ENCODE measurements at places on chromosomes 2 and 18. TPM values are rescaled to one million over a fixed set of nuclear protein-coding genes. Genes with fewer than 3 reads are reported as not detected.

DNA sequence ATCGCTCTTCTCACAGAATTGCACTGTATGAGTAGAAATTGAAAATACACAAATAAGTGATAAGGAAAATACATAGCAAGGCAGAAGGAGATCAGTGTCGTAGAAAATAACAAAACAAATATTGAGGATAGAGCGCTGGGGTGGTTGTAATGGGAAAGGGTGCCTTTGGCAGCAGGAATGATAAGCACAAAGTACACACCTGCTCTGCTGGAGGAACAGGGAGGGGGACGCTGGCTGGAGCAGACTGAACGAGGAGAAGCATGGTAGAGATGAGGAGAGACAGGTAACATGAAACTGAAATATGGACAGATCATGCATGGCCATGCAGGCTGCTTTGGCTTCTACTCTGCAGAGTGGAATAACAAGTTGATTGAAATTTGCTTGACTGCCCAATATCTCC is 181.2 kb upstream of the FSHR start:
- no peak for DNase-seq

DNA sequence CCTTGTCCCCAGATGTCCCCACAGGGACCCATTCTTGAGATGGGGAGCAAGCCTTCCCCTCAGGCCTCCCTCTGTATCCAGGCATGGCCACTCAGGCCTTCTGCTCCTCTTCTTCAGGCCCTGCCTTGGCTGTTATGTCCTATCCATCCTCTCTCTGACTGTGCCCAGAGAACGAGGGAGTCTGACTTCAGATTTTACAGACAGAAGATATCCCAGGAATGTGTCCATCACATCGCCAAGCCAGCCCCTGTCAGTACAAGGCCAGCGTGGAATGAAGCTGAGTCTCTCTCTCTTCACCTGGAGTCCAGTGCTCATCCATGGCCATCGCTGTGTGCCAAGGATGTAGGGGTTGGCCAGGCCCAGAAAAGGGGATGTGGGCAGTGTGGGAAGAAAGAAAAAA is 57.6 kb downstream of the SDC1 start:
- DNase-seq = no peak

DNA sequence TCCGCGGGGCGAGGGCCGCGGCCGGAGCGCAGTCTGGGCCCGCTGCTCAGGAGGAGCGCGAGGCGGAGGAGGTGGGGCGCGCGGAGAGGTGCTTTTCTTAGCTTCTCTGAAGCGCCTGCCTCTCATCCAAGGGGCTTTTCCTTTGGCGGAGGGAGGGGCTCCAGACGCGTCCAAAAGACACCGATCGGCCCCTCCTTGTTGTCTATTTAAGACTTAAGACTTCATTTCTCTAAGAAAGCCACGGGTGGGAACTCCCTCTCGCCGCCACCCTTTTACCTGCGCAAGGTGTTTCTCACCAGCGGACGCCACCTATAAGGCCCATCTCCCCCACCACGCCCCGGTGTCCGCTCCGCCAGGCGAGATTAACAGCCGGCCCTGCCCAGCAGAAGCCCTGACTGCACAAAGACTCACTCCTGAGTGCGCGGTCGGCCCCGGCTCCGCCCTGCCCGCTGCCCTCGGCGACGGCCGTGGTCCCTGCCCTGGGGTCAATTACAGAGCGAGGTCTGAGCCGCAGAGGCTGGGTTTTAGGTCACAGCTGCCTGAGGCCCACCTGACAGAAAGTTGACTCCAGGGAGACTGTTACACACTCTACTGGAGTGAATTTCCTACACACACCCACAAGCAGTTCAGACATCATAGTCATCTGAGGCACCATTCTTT is at the start of gene DSC2:
Gene DSC2, minus strand, starts transcription at position 397 of the 660 bp plus-strand sequence. CDS start 450 bp downstream, outside the sequence.
- DNase-seq = no peak

- peak; percentile 54 for DNase-seq
Measured at GRCh38 chr2:189096769-189097447, 82.7 kb downstream of the COL5A2 start.

Gene APLF
- total RNA-seq = 2.3 TPM

GRCh38 chr18:54774981-54775665 is 53.2 kb upstream of the RAB27B start:
- DNase-seq = no peak

GRCh38 chr2:9631878-9632700 is 1.3 kb upstream of the YWHAQ start:
- DNase-seq = no peak

GRCh38 chr2:138060301-138060635 is 96.0 kb downstream of the HNMT start:
- no peak for DNase-seq

- no peak for DNase-seq
Measured at GRCh38 chr2:225867071-225867470, 467.6 kb downstream of the NYAP2 start.

Gene ZAP70
- not detected for total RNA-seq

GRCh38 chr2:105849431-105850179 is 104.9 kb downstream of the NCK2 start:
- no peak for DNase-seq

GRCh38 chr2:55965966-55966365 is 42.4 kb upstream of the EFEMP1 start:
- no peak for DNase-seq

Gene LRATD1
- 14.1 TPM for total RNA-seq

DNA sequence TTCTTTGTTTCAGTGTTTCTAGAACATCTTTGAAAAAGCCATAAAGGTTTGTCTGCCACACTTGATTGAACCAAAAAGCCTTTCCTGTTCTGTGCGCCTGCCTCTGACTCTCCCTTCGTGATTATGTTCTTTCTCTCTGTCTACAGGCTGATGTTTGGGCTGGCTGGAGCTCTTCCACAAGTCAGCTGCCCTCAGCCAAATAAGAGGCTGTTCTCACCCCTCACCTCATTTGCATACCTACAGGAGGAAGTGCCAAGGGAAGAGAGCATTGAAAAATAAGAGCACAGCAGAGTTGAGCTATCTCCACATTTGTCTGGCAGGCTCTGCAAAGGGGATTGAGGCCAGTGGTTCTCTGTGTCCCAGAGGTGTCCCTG is 15.8 kb downstream of the INPP5D start:
- no peak for DNase-seq

DNA sequence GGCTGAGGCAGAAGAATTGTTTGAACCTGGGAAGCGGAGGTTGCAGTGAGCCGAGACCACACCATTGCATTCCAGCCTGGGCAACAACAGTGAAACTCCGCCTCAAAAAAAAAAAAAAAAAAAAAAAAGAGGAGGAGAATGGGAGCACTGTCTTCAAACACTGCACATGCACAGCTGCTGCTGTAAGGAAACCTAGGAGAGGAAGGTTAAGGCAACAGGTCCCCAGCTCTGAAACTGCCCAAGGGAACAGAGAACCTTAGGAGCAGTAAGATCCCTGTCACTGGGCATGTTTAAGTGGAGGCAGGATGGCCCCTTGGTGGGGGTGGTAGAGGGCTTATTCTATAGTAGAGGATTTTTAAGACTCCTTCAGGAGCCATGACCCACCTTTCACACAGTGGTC is 111.2 kb downstream of the CLIP4 start:
- no peak for DNase-seq

GRCh38 chr18:76369791-76370190 is 125.3 kb downstream of the ZNF516 start:
- DNase-seq = no peak

DNA sequence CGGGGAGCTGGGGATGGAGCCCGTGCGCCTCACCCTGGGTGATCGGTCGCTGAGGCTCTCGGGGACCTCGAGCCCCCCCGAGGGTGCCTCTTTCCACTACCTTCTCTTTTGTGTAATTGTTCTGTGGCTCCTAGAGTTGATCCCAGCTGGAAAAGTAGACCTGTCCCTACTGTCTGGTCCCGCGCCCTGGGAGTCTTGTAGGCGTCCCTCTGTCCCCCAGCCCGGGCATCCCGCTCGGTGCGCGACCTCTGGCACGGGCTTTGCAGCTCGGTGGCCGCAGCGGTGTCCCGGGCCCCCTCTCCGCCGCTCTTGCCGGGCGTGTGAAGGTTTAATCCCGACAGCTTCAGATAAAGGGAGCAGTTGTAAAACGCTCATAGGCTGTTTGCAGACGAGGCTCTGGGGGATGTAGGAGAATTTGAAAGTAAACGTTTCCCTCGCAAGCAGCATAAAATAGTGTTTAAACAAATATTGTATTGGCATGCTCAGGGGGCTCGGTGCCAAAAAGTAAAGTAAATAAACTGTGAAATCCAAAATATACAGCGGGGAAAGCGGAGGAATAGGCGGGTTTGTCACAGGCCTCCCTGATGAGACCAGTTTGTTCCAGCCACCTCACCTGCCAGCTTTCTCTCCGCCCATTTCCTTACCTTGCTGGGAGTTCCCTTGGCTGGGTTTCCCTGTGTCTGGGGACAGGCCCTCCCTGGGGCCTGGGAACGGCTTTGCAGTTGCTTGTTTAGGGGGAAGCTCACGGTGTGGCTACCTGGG is 1.9 kb downstream of the GLI2 start:
- no peak for DNase-seq

DNA sequence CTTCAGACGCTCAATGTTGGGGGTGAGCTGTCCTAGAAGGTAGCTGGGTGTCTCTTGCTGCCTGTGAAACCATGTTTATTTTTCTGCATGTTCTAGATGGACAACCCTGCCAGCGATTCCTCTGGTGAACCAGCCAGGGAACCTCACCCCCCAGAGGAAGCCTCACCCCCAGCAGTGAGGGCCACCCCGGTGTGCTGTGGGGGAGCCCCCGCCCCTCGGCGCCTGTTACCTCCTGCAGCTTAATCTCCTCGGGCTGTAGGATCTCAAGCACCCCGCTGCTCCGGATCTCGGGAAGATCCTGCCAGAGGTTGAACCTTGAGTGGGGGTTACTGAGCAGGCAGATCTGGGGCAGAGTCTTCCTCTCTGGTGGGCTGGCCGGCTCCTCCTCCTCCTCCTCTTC is 50.0 kb downstream of the SNORC start:
- no peak for DNase-seq

Gene RBM44
- 0.14 TPM for total RNA-seq

GRCh38 chr18:42586601-42587000 is 528.9 kb downstream of the RIT2 start:
- no peak for DNase-seq

- DNase-seq = no peak
Measured at GRCh38 chr2:197073701-197074433, 147.4 kb upstream of the PGAP1 start.

DNA sequence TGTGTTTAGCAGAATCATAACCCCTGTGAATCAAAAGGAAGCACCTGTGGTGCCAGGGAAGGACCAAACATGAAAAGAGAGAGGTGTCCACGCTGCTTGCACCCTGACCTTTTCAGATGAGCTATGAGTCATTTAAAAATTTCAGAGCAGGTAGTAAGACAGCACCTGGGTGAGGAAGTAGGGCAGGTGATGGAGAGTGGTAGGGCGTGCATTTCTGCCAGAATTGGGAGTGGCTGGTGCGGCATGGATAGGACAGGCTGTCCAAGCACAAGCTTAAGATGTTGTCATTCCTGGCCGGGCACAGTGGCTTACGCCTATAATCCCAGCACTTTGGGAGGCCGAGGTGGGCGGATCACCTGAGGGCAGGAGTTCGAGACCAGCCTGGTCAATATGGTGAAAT is 36.8 kb downstream of the NPAS2 start:
- no peak for DNase-seq

- DNase-seq = no peak
Measured at GRCh38 chr2:82182270-82182669, 1877.7 kb upstream of the LRRTM1 start.

Gene DSG2
- 62.1 TPM for total RNA-seq

DNA sequence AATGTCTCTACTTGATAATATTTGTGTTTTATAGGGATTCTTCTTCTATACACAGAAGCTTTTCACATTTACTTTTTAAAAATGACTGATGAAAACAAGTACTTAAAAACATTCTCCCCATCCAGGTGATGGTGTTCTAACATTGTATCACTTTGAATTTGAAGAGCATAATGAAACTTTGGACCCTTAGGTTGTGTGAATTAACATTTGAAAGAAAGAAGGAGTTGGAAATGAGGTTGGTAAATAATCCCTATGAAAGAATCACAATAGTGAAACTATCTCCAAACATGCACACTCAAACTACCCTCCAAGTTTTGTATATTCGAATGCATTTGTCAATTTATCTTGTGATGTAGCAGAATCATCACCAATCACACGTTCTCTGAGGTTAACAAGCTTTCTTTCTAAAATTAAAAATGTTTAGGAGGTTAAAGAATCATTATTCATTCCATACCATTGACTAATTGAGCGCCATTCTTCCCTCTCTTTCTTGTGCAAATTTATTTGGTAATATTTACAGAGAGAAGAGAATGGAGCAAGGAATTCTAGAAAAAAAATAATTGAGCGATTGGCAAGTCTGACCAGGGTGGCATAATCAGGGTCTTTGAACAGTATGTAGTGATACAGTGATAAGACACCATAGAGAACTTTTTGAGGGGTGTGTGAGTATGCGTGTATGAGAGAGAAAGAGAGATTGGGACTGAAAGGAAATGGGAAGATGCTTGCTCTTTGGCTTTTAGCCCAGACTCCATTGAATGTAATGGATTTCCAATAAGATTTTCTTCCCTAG is 260.0 kb upstream of the NRXN1 start:
- no peak for DNase-seq

DNA sequence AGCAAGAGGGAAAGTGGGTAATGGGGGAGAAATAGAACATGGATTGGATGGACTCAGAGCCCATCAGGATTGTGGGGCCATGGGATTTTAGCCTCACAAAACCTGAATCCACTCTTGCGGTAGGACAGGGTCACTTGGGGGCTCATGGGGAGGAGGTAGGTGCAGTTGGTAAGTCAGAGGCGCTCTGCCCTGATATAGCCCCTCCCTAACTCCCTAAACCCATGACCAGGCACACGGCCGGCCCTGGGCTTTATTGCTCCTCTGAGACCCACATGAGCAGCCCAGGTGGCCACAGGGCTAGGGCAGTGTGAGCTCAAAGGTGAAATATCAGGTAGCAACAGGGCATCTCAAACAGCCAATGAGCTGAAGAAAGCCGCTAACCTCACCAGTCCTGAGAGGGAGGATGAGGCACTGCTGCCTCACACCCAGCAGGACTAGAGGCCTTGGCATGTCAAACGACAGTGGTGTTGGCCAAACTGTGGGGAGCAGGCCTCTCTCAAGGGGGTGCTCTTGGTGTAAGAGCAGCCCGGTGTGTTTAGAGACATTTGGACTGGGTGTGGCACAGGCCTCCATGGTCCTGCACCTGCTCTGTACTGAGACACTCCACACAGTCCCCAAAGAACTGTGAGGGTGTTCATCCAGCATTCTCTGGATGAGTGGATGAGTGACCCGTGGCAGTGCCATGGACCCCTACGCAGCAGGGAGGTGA is 90.8 kb upstream of the HS6ST1 start:
- no peak for DNase-seq

- no peak for DNase-seq
Measured at GRCh38 chr2:215401896-215402379, 33.9 kb downstream of the FN1 start.

Gene EHD3
- 4.6 TPM for total RNA-seq

Gene CTNNA2
- total RNA-seq = 0.06 TPM

DNA sequence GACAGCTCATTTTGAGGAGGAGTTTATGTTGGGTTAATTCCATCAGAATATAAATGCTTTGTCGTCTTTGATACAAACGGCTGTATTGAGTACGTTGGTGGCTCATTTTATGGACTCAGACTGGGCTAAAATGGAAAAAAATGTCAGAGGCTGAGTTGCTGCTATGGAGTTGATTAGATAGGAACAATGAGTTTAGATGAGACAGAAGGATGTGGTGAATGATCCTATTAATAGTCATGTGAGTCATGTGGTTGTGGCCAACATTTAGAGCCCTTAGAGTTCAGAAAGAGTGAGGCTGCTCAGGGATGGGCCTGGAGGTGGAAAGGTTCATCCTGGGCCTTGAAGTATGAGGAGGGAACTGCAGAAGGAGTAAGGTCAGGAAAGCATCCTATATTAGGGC is 434.2 kb downstream of the MEIS1 start:
- DNase-seq = no peak
